ENCODE measurements at places on chromosomes 11 and 22. TPM values are rescaled to one million over a fixed set of nuclear protein-coding genes. Genes with fewer than 3 reads are reported as not detected.

Gene PGA3
- not detected for polyA plus RNA-seq

Gene PTPN5
- polyA plus RNA-seq = not detected

GRCh38 chr11:107916671-107917241 lies 11.5 kb upstream of the RAB39A start:
- no peak for DNase-seq

Gene LRRC55
- polyA plus RNA-seq = not detected

Gene OR5P2
- not detected for polyA plus RNA-seq

GRCh38 chr11:23403210-23404185 lies 543.2 kb upstream of the CCDC179 start:
- no peak for DNase-seq

Gene OR5B21
- not detected for polyA plus RNA-seq

- peak; percentile 32 for DNase-seq
Observed at GRCh38 chr22:23121424-23121823, 20.4 kb downstream of the RSPH14 start.

DNA sequence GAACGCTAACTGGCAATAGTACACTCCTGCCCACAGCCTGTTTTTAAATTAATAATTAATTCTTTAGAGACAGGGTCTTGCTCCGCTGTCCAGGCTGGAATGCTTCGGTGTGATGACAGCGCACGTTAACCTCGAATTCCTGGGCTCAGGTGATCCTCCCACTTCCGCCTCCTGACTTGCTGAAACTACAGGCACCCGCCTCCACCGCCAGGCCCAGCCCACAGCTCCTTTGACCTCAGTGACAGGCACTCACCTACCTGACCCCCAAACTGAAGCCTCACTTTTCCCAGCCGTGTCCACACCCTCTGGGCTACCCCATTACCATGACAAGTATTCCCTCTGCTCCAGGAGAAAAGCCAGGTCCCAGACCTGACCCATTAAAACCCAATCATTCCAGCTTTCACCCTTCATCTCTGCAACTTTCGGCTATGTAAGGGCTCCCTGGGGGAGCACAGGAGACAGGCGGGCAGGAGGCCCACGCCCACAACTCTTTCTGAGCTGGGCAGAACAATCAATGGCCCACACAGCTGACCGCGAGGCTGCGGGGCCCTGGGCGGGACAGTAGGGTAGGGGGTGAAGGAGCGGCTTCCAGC lies 730 bp downstream of the LMNTD2 start:
- DNase-seq = no peak

DNA sequence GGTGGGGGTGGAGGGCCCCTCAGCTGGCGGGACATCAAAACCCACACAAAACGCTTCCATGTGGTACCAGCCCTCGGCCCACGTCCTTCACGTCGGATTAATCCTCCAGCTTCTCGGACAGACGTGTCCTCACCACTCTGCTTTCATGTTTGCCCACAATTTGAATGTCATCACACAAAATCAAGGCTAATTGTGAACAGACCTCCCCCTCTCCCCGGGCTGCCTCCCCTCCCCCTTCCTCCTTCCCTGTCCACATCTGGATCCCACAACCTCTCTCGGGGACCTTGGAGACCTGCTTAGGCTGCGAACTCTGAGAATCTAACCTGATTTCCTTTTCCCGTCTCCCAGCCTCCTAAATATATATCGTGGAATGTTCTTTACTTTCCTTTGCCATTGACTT lies 262.9 kb downstream of the MN1 start:
- DNase-seq = no peak

Gene CD3D
- not detected for polyA plus RNA-seq

- DNase-seq = no peak
Observed at GRCh38 chr11:70304208-70304603, 33.7 kb downstream of the PPFIA1 start.

DNA sequence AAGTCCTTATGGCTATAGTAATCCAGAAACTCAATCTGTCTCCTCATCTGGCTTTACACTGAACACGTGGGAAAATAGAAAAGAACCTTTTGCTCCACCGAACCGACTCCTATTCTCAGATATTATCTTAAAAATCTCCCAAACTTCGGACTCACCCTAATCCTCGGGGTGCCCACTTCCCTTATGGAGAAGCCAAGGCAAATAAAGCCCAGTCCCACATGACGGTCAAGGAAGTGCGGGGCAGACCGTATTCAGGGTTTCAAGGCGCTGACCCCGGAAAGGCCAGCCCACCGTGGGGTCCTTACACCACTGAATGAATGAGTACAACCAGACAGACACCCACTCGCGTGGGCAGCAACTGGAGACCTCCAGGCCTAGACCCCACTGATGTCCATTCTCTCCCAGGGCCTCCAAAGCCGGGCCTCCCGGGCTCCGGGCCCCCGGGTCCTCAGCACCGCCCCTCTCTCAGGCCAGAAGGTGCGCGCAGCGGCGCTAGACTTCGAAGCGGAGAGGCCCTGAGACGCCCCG lies 489 bp downstream of the NUP98 start:
- DNase-seq = no peak

DNA sequence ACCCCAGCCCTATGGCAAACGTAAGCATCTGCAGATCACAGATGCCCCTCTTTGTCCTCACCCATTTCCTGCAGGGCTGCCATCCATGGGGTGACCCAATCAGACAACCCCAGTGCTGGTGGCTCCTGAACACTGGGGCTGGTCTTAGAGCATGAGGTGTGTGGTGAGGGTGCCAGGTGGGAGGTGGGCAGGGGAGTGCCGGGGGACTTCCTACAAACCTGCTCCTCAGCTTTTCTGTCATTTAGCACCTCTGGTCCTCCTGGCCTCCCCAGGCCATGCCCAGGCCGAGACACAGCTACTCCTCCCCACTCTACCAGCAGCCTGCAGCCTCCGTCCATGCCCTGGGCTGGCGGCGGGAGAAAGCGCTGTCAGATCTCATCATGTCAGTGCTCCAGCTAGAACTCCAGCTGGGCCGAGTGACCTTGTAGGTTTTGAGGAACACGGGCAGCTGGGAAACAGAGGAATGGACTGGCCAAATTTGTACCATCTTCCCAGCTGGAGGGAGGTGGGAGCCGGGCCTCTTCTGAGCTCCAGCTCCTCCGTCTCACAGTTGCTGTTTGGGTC lies 157.7 kb upstream of the NECTIN1 start:
- no peak for DNase-seq

DNA sequence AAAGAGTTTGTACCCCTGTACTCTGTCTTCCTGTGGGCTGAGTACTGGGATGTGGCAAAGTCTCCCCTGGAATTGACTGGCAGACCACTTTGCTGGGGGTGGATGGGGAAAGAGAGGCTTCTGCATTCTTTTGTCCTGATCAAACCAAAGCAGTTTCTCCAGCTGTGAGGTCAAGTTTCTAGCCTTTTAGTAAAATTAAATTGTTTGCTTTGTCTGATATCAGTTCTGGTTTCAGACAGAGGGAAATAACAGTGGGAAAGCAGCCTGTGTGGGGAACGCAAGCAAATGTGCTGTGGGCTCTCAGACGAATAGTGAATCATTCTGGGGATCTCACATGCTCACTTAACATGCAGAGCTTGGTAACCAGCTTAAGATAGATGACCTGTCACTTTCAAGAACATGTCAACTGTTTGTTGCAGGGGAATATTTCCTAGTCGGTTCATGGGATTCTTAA lies 151.6 kb downstream of the FAT3 start:
- DNase-seq = peak; percentile 83

DNA sequence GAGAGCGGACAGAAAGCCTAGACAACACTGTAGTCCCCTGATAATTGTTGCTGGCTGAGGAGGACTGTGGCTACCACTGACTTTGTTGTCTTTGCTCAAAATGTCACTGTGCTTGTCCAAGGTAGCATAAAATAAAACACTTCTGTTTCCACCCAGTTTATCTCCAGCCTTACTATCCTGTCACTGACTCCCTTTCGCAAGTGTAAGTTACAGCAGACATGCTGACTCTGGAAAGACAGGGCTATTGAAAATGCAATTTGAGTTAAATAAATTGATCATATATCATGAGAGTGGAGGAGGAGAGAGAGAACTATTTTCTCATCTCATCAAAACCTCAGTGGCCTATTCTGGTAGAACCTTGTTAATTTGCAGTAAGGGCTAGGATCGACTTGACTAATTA lies 138.0 kb upstream of the KIRREL3 start:
- DNase-seq = no peak

- DNase-seq = no peak
Observed at GRCh38 chr11:83448686-83449085, 162.5 kb upstream of the CCDC90B start.

Gene KRTAP5-11
- not detected for polyA plus RNA-seq

- DNase-seq = no peak
Observed at GRCh38 chr22:27752771-27753170, 48.8 kb downstream of the MN1 start.

- DNase-seq = no peak
Observed at GRCh38 chr22:39300186-39300830, 19.1 kb downstream of the RPL3 start.

DNA sequence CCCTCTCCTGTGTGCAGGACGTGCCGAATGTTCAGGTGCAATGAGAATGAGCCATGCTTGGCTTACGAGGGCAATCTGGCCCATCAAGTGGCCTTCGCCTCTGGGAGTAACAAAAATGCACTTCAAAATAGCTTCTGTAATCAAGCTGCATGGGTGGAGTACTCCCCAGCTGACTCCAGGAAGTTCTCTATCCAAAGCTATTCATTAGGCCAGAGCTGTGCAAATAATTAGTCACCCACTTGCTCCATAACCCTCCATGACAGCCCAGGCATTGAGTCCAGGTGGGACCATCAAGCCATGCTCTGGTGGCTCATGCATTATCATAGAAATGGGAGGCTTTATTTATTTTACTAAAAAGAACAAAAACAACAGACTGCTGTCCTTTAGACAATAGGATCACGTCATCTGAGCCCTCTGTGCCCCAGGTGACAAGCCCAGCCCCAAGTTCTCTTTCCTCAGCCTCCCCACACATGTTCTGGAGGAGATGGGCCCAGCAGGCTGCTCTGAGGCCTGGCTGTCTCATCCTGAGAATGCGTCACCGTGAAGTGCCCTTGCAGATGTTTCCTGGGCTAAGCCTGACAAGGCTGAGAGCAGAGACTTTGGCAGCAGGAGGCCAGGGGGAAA lies 244.7 kb downstream of the ETS1 start:
- peak; percentile 86 for DNase-seq

Measured in IMR-90 (cell line).